ENCODE measurements at places on chromosomes 5 and 9.

DNA sequence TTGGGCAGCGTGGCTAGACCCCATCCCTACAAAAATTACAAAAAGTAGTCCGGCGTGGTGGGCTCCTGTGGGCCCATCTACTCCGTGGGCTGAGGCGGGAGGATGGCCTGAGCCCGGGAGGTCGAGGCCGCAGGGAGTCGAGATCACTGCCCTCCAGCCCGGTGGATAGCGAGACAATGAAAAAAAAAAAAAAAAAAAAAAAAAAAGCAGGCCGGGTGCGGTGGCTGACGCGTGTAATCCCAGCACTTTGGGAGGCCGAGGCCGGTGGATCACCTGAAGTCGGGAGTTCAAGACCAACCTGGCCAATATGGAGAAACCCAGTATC is 110.5 kb upstream of the LPCAT1 start:
- DNase-seq: no peak

DNA sequence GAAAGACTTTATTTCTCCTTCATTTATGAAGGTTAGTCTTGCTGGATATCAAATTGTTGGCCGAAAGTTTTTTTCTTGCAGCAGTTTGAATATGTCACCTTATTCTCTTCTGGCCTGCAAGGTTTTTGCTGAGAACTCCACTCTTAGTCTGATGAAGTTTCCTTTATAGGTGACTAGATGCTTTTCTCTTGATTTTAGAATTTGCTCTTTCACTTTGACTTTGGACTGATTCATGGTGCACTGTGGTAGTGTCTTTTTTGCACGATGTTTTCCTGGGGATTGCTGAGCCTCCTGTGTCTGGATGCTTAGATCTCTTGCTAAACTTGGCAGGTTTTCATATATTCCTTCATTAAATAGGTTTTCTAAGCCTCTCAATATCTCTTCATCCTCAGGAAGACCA is 12.4 kb downstream of the AHRR start:
- no peak for DNase-seq

GRCh38 chr9:137876269-137876668 is 1.3 kb upstream of the CACNA1B start:
- no peak for DNase-seq

- DNase-seq: no peak
Measured at GRCh38 chr5:79284846-79285245, 48.9 kb downstream of the JMY start.

GRCh38 chr5:112379542-112380325 is 39.3 kb downstream of the EPB41L4A start:
- no peak for DNase-seq

DNA sequence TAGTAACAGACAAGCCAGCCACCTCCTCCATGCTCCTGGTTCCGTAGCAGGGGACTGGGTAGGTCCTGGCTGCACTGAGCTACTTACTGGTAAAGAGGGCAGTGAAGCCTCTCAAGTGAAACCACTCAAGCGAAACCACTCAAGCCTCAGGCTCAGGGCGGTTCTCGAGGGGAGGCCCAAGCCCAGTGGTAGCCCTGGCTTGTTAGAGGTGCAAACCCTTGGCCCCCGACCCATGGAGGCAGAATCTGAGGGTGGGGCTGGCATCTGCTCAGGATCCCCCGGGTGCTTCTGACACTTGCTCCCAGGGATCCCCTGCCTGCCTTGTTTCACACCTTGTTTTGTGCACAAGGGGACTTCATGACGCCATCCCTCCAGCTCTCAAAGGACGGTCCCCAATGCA is 76.5 kb upstream of the OLFM1 start:
- no peak for DNase-seq

DNA sequence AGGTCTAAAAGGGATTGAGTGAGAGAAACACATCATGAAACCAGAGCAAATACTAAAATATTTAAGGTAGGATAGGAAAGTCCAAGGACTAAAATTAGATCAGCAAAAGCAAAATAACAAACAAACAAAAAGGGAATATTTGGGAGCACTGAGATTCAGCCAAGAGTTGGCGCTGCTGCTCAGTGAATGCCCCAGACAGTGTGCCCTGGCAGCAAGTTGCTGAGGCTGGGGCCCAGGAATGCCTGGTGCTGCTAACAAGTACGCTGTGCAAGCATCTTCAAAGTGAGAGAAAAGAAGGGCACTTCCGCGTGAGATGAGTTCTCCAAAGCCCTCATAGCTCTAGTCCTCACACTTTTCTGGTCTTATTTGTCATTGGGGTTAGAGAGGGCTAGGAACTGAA is 603.3 kb downstream of the EFNA5 start:
- DNase-seq: no peak

DNA sequence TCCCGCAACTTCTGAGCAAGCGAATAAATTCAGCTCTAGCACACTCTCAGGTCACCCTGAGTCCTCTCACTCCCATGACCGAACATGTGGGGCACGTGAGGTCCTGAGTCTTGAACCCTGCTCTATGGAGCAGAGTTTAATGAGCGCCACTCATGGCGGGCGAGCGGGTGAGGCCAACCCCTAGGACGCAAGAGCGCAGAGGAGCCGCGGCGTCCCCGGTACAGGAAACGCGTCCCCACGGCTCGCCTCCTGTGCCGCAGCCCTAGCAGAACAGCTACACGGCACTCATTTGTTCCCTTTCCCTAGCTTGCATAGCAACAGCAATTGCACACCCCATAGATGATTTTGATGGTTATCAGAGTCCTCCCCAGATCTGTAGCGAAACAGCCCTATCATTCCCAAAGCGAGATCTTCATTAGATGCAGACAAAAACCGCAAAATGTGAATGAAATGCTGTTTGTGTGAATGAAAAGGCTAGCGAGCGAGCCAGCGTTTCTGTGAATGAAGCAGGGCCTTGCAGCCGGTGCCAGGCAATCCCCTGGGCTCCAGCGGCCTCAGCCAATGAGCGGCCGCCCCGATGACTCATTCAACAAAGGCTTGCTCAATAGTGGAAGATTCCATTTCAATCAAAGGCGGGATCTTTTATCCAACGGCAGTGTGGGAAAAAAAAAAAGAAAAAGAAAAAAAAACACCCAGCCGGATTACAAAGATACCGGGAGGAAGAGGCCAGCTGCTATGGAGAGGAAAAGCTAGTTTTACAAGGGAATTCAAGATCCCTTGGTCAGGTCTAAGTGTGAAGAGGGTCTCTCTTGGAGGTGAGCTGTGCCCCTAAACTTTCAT is 1.5 kb upstream of the SHC3 start:
- DNase-seq: peak; percentile 89

DNA sequence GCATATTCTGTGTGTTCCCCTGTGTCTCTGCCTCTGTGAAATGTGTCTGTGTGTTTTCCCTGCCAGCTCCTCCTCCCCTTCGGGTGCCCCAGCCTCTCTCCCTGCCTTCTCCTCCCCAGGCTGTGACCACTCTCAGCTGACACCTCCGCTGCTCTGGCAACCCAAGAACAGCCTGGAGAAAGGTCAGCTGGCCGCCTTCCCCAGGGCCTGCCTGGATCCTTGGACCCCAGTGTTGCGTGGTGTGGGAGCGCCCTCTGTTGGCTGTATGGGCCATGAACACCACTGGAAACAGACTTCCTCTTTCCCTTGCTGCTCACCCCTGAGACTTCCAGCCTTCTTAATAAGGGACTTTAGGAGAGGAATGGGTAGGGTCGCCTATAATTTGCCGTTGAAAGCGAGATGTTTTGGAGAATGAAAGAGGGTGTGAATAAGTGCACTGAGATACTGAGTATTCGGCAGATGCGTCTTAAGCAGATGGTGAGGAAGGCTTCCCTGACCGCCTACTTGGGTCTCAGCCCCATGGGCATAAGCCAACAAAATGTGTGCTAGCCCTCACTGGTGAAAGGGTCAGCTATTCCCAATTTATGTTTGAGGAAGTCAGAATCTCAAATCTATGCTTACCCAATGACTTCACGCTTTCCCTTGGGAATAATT is 114.9 kb upstream of the TRIM32 start:
- no peak for DNase-seq

DNA sequence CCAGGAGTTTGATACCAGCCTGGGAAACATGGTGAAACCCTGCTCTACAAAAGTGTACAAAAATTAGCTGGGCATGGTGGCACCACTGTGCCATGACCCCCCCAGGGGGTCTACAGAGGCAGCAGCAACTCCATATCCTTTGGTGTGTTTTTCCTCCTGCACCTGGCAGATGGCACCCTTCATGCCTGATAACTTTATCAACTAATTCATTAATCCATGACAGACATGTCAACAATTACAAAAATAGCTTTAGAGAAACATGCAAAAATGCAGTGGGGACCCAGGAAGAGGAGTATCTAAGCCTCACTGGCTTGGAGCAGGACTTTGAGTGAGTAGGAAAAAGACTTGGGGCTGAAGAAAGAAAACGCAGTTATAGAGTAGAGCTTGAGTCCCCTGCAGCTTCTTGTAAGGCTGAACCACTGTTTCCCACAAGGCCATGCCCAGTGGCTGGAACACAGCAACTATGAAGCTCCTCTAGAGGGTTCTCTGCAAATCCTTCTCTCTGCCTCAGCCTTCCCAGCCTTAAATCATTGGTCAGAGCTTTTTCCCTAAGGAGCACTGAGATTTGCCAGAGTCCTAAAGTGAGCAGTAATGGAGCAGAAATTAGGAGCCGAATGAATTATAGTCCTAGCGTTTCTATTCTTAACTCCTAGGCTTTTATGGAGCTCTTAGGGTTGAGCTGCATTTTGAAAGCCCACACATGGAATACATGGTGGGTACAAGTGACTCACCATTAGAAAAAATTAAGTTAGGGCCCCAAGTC is 25.5 kb upstream of the B4GALT1 start:
- DNase-seq: no peak

DNA sequence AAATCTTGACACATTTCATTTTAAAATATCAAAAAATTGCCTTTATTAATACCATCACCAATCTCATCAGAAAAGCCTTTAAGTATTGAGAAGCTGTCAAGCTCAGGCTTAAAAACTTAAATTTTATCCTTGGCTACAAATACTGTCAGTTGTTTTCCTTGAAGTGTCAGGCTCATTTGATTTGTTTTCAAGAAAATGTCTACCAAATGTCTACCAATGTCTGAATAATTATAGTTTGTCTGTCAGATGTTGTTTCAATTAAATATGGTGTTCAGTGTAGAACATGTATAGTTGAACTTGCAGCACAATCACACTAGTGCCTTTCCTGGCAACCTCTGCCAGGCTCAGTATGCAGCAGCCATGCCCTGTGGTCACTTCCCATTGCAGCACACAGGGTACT is 455.2 kb upstream of the ADAMTS16 start:
- no peak for DNase-seq

DNA sequence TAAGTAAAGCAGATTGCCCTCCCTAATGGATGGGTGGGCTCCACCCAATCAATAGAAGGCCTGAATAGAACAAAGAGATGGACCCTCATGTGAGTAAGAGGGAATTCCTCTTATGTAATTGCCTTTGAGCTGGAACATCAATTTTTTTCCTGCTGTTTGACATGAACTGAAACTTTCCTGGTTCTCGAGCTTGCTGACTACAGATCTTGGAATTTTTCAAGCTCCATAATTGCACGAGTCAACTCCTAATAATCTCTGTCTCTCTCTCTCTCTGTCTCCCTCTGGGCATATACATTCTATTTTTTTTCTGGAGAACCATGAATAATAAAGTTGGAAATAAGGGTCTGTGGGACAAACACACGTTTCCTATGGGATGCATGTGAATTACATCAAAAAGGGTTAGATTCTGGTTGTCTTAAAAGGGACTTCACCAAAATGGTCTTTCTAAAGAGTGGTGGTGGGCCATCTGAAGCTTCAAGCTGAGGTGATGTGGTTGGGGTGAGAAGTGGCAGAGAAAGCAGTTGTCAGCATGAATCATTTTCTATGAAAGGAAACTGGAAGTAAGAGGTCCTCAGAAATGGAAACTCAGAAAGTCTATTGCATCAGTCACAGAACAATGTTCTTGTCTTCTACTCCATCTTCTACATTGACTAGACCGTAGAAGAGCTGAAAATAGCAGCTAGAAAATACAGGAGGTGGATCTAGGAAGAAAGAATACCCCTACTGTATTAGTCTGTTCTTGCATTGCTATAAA is 47.0 kb upstream of the HOMER1 start:
- no peak for DNase-seq

DNA sequence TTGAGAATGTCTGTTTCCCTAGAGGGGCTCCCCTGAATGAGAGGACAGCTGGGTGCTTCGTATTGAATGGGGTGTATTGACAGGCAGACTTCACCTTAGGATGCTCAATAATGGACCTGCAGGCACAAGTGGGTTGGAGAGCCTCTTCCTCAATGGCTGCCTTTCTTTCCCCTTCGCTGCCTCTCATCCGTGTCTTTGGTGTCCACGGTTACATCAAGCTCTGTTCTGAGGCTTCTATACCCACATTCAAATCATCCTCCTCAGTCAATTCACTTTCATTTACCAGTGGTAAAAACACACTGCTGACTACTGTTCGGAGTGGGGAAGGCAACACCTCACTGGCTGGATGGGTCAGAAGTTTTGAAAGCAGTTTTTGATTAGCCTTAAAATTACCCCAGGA is 20.6 kb downstream of the LIX1 start:
- DNase-seq: no peak

DNA sequence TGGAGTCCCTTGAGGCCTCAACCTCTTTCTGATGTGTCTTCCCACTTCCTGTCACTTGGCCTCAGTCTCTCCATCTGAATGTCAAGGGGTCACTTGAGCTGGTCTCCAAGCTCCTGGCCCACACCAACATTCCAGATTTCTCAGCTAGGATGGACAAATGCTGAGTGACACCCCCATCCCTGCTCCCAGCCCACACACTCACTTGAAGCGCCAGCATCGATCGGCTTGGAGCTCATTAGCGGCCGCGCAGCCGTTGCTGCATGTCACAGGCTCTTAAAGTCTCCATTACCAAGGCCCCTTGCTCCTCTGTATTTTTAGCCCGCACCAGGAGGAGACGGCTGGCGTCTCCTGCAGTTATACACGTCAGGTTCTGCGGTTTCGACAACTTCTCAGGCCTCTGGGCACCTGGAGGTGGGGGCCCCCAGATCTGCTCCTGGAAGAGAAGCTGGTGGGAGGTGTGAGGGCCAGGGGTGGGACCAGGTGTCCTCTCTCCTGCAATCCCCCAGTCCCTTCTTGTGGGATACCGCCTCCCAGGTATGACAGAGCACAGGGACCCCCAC is 33.4 kb upstream of the ARAP3 start:
- no peak for DNase-seq

- DNase-seq: no peak
Measured at GRCh38 chr5:11289733-11290132, 528.7 kb upstream of the DAP start.

Measured in RWPE2 (cell line).